ENCODE measurements at places on chromosomes 4 and X.
A peak's percentile ranks its signal among the peaks of the same experiment; 100 is the strongest.

GRCh38 chr4:146110871-146111485 lies 64.5 kb upstream of the LSM6 start:
- DNase-seq = peak; percentile 43

- DNase-seq = no peak
Measured at GRCh38 chr4:36091997-36092396, 152.3 kb downstream of the ARAP2 start.

DNA sequence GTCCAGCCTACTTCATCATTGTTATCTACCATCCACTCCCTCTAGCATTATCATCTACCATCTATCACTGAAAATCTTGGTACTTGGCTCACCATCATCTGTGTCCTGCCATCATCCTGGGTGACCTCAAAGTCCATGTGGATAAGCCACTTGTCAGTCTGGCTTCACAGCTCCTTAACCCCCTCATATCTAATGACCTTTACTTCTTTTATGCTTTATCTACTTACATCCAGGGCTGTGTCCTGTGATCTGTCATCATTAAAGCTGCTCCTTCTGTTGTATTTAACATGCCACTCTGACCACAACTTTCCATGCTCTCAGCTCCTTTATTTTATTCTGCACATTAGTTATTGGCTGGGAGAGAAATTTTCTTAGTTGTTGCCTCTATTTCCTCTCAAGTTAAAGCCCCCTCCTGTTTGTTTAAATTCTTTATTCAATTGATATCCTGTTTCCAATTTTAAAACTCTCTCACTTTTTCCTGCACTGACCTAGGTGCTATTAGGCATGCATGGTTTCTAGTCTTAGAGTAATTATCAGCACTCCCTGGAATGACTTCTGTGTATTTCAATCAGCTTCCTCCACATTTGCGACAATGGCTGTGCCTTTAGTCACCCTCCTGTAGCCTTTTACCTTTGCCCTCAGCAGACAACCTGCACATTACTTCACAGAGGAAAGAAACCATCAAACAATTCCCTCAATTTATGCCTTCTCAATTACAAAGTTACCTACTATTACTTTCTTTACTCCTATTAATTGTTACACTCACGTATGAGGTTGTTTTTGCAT lies 8.1 kb upstream of the FABP2 start:
- DNase-seq = no peak

- no peak for DNase-seq
Measured at GRCh38 chr4:140947506-140947905, 185.8 kb downstream of the RNF150 start.

DNA sequence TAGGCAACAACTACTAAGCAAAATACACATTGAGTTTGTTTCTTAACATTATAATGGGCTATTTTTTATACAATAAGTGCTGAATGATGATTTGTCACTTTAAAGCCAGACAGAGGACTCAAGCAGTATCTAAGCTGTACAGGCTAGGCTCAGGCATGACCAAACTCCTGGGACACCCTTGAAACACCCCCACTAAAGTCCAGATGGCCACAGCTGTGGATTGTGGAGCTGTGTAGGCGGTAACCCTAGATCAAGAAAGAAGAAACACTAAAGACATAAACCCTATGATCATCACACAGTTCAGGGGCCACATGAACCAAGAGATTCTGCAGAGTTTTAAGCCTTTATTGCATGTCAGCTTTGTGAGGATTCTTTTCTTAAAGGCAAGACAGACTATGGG lies 25.1 kb downstream of the TAB3 start:
- no peak for DNase-seq

- DNase-seq = no peak
Measured at GRCh38 chr4:10384974-10385373, 72.3 kb downstream of the ZNF518B start.
